ENCODE measurements at places on chromosomes 3 and 15. TPM values are rescaled to one million over a fixed set of nuclear protein-coding genes. Genes with fewer than 3 reads are reported as not detected.

DNA sequence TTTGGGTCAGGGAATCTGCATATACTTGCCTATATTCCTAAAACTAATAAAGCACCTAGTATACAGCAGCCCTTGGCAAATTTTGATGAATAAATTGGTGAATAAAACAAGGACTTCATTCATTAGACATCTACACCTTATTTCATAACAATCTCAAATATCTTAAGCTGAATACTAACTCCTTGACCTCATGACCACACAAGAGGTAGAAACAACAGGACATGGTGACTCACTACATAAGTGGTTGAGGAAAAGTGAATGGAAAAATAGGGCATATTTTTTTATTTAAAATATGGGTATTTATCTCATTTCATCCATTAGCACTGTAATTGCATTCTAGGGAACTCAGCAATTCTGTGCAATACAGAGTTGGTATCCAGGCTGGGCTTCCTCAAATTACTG is 7.8 kb upstream of the STAC start:
- DNase-seq = no peak

- DNase-seq = peak; percentile 80
Measured at GRCh38 chr3:145015253-145015652, 1043.6 kb downstream of the DIPK2A start.

DNA sequence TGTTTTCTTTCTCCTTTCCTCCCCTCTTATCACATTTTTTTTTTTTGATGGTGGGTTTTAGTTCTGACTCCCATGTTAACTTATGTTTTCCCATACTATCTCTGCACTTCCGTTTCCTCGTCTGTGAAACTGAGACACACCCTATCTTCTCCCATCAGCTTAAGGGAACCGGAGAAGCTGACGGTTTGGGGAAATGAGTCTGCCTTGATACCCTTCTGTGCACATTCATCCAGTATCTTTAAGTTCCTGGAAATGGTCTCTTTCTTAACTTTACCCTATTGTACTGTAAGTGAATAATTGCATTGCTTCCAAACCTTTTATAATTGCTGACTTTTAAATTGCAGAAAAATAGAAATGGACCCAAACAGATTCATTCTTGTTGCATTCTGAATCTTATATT is 26.2 kb upstream of the CFAP161 start:
- no peak for DNase-seq

GRCh38 chr3:186959029-186959624 is 28.8 kb downstream of the ST6GAL1 start:
- no peak for DNase-seq

GRCh38 chr3:50542177-50543034 is 25.1 kb downstream of the C3orf18 start:
- DNase-seq = peak; percentile 52

Gene CPA3
- under 0.01 TPM for total RNA-seq

Gene SPINT1
- total RNA-seq = 0.32 TPM

All from fibroblast of villous mesenchyme (primary cell).